ENCODE measurements at places on chromosomes 1 and 21.

DNA sequence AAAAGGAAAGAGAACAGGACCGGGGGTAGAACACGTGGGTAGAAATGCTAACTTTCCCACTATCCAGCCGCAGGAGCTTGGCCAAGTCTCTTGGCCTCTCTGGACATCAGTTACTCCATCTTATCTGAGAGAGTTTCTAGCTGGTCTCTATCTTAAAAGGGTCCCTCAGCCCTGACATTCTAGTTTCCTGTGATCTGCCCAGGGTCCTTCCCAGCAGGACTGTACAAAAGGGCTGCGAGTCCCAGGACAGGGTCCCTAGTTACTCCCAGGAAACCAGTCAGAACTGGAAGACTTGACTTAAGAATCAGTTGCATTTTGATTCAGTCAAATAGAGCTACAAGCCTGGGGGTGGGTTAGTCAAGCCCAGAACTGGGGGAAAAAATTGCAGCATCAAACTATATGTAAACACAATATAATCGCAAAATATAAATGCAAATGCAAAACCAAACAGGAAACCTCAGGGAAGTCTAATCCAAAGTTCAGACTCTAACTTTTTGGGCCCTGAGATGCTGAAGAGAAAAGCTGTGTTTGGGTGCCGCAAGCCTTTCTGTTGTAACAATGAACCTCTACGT, 2.9 kb downstream of the ASAP3 start:
- DNase-seq, result no peak

- DNase-seq, result no peak
Observed at GRCh38 chr1:43307458-43308158, 6.8 kb downstream of the TIE1 start.

- DNase-seq, result no peak
Observed at GRCh38 chr1:5369223-5369622, 623.0 kb downstream of the NPHP4 start.

DNA sequence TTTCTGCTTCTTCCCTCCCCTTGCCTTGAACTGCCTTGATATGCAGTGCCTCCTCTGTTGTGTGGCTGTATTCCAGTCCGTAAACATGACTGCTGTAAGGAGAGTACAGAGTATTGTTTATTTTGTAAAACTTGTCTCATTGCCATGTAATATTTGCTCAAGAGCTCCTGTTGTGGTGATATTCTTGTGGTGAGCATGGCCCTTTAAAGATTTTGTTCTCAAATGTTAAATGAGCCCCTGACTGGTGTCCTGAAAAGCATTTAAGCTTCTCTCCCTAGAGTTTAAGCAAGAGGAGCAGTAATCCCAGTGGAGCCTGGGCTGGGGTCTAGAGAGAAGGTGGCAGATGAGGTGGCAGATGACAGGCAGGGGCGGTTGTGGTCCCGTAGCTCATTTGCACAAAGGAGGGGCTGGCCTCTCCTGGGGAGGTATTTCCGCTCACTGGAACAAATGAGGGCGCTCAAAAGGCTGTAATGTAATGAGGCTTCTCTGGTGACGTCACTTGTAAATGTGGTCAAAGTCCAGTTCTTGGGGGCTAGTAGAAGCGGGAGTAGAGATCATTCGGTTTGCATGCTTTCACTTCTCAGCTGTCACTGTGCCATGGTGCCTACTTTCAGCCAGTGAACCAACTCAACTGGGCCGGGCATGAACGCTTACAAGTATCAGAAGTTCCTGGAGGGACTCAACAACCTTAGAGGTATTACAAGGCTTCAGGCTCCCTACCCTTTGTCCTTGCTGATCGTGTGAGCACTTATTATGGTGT, 46.0 kb upstream of the MACF1 start:
- no peak for DNase-seq

- DNase-seq, result no peak
Observed at GRCh38 chr1:169326261-169326955, 41.2 kb downstream of the NME7 start.

- DNase-seq, result no peak
Observed at GRCh38 chr1:226654046-226654667, 84.9 kb downstream of the ITPKB start.

Measured in HS-5 (cell line).